Activated naive CD4-positive, alpha-beta T cell treated with anti-CD3 and anti-CD28 coated beads, Interleukin-2, amount 10 ng/mL, durations not matched to agents 5 hours and 36 hours (primary cell): ENCODE measurements at places on chromosomes 7 and 10. TPM values are rescaled to one million over a fixed set of nuclear protein-coding genes. Genes with fewer than 3 reads are reported as not detected.

The DPCD gene
- 2.9 TPM for total RNA-seq

The WDR86 gene
- total RNA-seq, result 0.13 TPM

The PDE6C gene
- not detected for total RNA-seq

The EBLN1 gene
- total RNA-seq, result not detected

The CPXM2 gene
- total RNA-seq, result not detected

The TMEM196 gene
- not detected for total RNA-seq

The SEC61G gene
- total RNA-seq, result 123 TPM

The INSIG1 gene
- total RNA-seq, result 133 TPM

The EGR2 gene
- total RNA-seq, result 2.0 TPM

The SPDYE16 gene
- 0.36 TPM for total RNA-seq

The KNDC1 gene
- total RNA-seq, result 0.26 TPM

The KCP gene
- total RNA-seq, result 0.19 TPM

The TMEM229A gene
- total RNA-seq, result not detected

The LRRC17 gene
- not detected for total RNA-seq

The CALHM1 gene
- 0.29 TPM for total RNA-seq

The TUBB8 gene
- not detected for total RNA-seq

The PRSS37 gene
- not detected for total RNA-seq

The GALNT11 gene
- 17.4 TPM for total RNA-seq

The SLC29A4 gene
- 0.51 TPM for total RNA-seq

The SLC13A1 gene
- total RNA-seq, result not detected

The PLEKHS1 gene
- total RNA-seq, result not detected

The CCDC136 gene
- 5.6 TPM for total RNA-seq

The HOXA2 gene
- total RNA-seq, result not detected

The FAM221A gene
- total RNA-seq, result 6.6 TPM

The CNNM1 gene
- 1.2 TPM for total RNA-seq

The DHX32 gene
- total RNA-seq, result 16.6 TPM

The AKR1C8 gene
- total RNA-seq, result 0.53 TPM

The ZNF488 gene
- total RNA-seq, result not detected

The VWC2 gene
- not detected for total RNA-seq

The DPP6 gene
- not detected for total RNA-seq

The ZFYVE27 gene
- total RNA-seq, result 26.0 TPM

The LBX1 gene
- not detected for total RNA-seq

The ZNF425 gene
- total RNA-seq, result 0.94 TPM

The ZNF107 gene
- total RNA-seq, result 18.7 TPM

The FIGNL1 gene
- total RNA-seq, result 27.2 TPM

The TMEM178B gene
- 2.6 TPM for total RNA-seq

The DRGX gene
- not detected for total RNA-seq

The VAX1 gene
- total RNA-seq, result not detected

The LRRD1 gene
- total RNA-seq, result not detected

The TDRD1 gene
- total RNA-seq, result 0.55 TPM

The TAS2R41 gene
- not detected for total RNA-seq

The SLC18A3 gene
- total RNA-seq, result not detected

The GPAM gene
- total RNA-seq, result 4.8 TPM

The SFTPA1 gene
- not detected for total RNA-seq

The SSC4D gene
- 0.31 TPM for total RNA-seq

The WDFY4 gene
- total RNA-seq, result 2.9 TPM
